ENCODE measurements at places on chromosomes 5 and 9.

- DNase-seq: no peak
Observed at GRCh38 chr5:125205601-125206225, 459.3 kb upstream of the ZNF608 start.

- no peak for DNase-seq
Observed at GRCh38 chr5:1383344-1383743, 38.4 kb upstream of the CLPTM1L start.

- no peak for DNase-seq
Observed at GRCh38 chr9:130745829-130746228, 52.2 kb downstream of the EXOSC2 start.

- no peak for DNase-seq
Observed at GRCh38 chr5:98777295-98777694, 3.8 kb downstream of the RGMB start.

GRCh38 chr5:172876578-172876977 lies 42.5 kb downstream of the ERGIC1 start:
- no peak for DNase-seq

DNA sequence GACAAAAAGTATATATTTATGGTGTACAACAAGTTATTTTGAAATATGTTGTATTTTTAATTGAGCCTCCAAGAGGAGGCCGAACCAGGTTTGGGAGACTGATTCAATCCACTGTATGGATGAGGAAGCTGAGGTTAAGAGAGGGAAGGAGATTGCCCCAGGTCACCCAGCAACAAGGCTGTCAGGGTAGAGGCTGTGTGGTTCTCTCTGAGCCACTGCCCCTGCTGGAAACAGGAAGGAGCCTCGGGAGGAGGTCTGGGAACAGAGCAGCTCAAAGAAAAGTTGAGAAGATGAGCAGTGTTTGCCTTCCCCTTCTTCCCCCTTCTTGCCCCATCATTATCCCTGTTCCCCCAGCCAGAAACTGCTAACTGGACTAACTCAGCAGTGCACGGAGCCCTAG lies 6.6 kb upstream of the FAT2 start:
- no peak for DNase-seq
